ENCODE measurements at places on chromosomes 2 and 18.

DNA sequence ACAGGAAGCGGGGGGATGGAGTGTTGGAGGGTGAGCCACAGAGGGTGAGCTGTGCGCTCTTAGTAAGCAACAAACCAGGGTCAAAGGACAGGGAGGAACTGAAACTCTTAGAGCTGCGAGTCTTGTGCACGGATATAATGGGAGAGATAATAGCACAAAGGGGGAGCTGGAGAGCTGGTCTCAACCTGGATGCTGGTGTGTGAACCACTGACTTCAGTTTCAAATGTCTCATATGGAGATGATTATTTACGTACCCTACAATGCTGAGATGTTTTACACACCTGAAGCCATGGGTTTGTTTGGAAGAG, 35.9 kb downstream of the PTGR3 start:
- DNase-seq: peak; percentile 55

- no peak for DNase-seq
Observed at GRCh38 chr2:168482269-168482668, 26.2 kb downstream of the CERS6 start.

DNA sequence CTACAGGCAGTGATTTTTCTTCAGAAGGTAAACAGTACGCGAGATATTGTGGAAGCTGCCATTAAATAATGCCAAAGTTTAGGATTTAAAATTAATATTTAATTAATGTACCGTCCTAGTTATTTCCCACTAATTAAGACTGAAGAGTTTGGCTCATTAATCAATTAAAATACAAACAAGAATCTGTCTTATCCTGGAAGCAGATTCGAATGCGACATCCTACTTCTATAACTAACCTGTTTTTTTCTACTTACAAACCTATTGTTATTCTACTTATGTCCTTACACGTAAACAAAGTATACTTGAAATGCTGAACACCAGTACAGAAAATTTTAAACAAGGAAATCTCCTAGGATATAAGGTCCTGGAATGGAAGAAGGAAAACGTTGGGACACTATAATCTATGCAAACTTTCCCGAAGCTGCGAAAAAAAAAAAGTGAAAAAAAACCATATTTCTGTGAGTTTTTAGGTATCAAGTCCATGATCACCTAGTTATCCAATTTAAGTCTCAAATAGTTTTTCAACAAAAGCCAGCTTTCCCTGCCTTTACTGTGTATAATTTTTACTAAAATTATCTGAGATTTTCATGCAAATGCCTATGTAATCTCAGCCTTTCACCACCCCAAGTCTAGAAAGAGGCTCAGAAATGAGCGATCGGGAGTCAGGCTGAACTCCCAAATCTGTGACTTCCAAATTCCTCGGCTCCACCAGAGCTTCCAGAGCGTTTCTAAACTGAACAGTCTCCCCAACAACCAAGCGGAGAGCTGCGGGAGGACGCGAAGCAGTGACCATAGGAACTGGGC, 1.2 kb upstream of the C2orf15 start:
- no peak for DNase-seq

DNA sequence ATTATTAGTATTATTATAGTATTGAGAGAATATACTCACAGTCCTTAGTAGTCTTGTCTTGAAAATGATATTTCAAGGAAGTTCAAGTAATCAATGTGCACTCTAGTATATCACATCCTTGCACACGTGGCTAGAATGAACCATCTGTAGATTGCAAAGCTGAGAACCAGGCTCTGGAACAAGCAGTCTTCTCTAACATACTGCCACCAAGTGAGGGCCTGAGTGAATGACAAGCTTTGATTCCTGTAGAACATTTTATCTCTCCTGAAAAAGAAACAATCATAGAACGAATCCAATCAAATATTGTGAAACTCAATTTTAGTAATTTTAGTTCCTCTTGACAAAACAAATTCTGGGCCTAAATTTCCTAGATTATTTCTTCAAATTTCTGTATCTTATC, 55.3 kb upstream of the SULT1C3 start:
- DNase-seq: peak; percentile 12

DNA sequence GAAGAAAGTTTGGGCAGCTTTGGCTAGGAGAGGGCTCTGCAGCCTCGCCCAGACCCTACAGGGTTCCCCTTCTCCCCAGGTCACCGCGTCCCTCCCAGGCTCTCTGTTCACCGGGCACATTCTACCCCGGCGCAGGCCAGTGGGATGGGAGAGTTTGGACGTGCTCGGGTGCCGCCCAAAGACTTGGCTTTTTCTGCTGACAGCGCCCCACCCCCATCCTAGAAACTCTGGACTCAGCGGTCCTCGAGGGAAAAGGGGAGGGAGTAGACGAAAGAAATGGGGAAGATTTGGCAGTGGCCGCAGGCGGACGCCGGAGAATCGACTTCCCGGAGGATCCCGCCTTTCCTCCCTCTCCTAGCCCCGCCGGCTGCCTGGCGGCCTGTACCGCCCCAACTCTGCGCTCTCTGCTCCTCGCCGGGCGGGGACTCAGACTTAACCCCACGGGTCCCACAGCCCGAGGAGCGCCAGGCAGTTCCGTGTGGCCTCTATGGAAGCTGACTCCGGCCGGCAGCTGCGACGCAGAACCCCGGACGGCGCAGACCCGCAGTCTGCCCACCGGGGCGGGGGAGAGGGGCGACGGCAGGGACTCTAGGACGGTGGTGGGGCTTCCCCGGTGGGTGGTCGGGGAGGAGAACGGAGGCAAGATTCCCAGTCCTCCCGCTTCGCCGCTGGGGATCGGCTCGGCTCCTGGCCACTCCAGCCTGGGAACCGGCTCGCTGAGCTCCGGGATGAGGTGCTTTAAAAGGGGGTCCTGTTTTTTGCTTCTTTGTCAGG, 863 bp upstream of the SIX2 start:
- DNase-seq: no peak

DNA sequence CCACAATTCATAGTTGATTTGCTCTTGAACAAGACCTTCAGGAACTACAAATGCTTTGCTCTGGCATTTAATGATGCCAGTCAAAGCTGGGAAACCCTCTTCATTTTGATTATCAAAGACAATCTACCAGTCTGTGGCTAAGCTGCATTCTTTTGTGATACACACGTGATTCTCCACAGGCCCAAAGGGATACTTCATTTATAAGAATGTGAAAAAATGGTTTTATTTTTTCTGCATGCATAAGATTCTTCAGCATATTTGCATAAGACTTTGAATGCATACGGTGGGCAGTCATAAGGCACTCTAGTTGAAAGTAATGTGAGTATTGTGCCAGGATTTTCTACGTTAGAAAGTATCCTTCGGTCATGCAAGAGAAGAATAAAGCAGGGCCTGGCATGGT, 33.0 kb upstream of the ARL5A start:
- DNase-seq: no peak

- DNase-seq: no peak
Observed at GRCh38 chr2:163682695-163683094, 53.1 kb downstream of the FIGN start.

DNA sequence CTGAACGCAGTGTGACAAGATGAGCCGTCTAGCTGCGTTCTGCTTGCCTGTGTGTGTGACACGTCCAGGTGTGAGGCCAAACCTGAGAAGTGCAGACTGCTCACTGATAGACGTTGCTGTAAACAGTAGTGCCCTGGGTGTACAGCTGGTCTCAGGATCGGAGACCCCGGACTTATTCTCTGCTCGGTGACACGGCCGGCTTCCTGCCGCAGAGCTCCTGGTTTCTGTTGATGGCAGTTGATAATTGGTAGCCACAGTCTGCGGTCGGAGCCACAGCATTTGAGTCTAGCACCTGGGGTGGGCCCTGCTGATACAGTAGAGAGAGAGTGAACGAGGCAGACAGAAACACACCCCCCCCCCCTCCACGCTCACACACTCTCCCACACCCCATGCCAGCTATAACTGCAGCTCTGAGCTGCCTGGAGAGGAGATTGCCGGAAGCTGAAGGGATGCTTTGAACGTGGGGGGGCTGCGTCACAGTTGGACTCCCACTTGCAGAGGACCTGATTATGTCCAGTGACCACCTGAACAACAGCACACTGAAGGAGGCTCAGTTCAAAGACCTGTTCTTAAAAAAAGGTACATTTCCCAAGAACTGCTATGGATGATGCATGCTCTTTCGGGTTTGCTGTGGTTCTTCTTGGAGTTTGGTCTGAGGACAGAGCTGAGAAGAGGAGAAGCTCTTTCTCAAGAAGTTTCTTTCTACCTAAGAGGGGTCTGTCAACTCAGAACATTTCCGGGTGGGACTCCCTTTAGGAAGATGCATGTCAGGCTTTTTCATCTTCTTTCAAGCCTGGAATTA, 114.0 kb downstream of the FAM210A start:
- DNase-seq: no peak

DNA sequence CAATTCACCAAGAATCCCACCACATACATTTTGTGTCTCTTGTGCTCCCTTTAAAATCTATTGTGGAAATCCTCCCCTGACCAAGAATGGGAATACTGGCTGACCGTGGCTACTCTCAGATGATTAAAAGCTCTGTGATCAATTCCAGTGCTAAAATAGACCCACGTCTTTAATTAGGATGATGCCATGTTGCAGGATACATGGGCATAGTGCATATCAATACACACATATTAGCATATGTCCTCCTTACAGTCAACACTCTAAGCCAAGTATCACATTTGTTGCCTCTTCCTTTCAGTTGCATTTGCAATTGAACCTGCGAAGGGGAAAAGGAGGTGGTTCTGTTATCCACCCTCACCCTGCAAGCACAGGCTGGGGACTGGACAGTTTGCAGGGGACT, 41.8 kb downstream of the SPP2 start:
- DNase-seq: no peak

- DNase-seq: no peak
Observed at GRCh38 chr2:234025891-234026401, 24.6 kb upstream of the SPP2 start.

GRCh38 chr18:2884706-2885285, 38.0 kb downstream of the EMILIN2 start:
- DNase-seq: no peak

GRCh38 chr2:30385327-30385726, 61.7 kb upstream of the LCLAT1 start:
- DNase-seq: no peak

GRCh38 chr2:238821391-238821790, 26.5 kb upstream of the TWIST2 start:
- no peak for DNase-seq

DNA sequence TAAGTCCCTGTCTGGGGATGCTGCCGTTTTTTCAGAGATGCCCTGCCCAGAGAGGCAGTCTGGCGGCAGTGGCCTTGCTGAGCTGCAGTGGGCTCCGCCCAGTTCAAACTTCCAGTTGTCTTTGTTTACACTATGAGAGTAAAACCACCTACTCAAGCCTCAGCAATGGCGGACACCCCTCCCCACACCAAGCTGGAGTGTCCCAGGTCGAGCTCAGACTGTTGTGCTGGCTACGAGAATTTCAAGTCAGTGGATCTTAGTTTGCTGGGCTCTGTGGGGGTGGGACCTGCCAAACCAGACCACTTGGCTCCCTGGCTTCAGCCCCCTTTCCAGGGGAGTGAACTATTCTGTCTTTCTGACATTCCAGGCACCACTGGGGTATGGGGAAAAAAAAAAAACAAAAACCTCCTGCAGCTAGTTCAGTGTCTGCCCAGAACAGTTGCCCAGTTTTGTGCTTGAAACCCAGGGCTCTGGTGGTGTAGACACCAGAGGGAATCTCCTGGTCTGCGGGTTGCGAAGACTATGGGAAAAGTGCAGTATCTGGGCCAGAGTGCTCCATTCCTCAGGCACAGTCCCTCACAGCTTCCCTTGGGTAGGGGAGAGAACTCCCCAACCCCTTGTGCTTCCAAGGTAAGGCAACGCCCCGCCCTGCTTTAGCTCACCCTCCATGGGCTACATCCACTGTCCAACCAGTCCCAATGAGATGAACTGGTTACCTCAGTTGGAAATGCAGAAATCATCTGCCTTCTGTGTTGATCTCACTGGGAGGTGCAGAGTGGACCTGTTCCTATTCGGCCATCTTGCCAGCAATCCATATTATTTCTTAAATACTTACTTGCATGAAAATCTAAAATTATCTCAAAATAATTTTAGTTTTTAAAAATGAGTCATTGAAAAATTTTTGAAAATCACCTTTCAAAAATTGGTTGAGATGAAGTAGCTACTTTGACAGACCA, 338.0 kb downstream of the OSR1 start:
- DNase-seq: no peak

DNA sequence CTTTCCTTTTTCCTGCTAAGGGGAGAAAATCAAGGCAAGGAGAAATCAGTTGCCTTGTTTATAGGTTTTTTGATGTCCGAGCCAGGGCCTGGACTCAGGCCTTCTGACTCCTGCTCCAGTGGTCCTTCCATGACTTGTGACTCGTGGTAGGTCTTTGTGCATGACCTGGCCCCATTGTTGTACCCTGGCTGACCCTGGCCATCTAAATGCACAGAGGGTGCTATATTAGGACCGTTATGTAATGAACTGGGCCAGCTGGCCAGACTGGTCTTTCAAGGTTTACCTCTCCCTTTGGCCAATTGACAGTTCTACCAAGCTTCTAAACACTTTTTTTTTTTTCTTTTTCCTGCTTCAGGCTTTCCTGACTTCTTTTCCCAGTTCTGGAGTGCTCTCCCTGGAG, 81.1 kb downstream of the SETBP1 start:
- DNase-seq: no peak

- DNase-seq: no peak
Observed at GRCh38 chr2:161486111-161486510, 70.0 kb downstream of the TBR1 start.
